Brain microvascular endothelial cell (primary cell): ENCODE measurements at places on chromosomes 16 and 17.

GRCh38 chr16:62701426-62701825 lies 665.2 kb upstream of the CDH8 start:
- no peak for DNase-seq

- DNase-seq, result no peak
Observed at GRCh38 chr17:48299760-48300159, 130.3 kb downstream of the SKAP1 start.

DNA sequence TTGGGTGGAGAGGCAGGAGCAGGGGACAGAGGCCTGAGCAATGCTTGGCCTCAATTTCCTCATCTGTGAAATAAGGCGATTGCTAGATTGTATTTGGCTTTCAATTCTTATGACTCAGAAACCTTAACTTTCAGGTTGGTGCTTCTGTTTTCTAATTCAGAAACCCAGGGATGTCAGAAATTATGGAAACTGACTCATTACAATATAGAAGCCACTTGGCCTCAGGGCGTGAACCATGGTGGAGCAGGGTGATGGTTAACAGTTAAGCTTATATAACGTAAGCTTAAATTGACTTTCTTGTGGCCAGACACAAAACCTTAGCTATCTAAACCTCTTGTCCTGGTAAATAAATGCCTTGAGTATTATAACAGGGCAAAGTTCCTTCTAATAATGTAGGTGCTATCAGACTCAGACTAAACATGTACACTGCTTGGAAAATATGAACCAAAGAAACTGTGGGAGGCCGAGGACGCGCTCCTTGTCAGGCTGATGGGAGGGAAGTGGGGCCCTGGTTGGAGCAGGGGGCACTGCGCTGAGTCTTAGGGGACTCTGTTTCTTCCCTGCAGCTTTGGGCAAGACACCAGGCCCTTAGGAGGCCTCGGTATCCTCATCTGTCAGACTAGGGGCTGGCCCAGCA lies 17.1 kb upstream of the SREBF1 start:
- DNase-seq, result no peak

DNA sequence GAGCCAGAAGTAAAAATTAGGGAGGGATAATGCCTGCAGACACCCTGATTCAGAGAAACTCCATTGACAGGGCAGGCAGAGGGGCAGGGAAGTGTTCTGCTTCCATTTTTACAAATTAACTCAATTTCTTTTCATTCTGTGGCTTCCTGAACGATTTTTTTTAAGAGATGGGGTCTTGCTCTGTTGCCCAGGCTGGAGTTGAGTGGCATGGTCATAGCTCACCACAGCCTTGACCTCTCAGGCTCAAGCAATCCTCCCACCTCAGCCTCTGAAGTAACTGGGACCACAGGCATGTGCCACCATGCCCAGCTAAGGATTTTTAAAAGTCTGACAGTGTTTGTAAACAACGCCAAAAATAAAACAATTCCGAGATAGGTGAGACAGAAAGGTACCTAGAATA lies 99.8 kb downstream of the SMG6 start:
- no peak for DNase-seq

DNA sequence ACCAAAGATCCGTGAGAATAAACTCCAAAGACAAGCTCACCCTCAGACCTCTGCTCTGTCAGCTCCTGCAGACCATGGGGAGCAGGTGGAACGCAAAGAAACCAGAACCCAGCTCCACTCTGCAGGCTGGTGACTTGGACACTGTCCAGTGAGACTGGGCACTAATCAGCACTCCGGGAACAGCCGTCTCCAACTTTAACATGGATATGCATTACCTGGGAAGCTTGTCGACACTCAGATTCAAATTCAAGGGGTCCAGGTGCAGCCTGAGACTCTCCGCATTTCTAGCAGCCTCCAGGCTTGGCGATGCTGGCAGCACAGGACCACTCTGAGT lies 9.1 kb downstream of the SLX4 start:
- DNase-seq, result no peak

- peak; percentile 94 for DNase-seq
Observed at GRCh38 chr17:61307905-61308886, 91.4 kb upstream of the TBX2 start.
